Hypothalamus (tissue), 51 donors: ENCODE measurements at places on chromosomes 5 and 9.

GRCh38 chr9:123309611-123310010, 41.2 kb upstream of the STRBP start:
- no peak for DNase-seq

- no peak for DNase-seq
These were observed 30.5 kb upstream of the UBAP2 start for GRCh38 chr9:34079181-34079580.

GRCh38 chr5:105430516-105430915, 1867.9 kb upstream of the NUDT12 start:
- no peak for DNase-seq

DNA sequence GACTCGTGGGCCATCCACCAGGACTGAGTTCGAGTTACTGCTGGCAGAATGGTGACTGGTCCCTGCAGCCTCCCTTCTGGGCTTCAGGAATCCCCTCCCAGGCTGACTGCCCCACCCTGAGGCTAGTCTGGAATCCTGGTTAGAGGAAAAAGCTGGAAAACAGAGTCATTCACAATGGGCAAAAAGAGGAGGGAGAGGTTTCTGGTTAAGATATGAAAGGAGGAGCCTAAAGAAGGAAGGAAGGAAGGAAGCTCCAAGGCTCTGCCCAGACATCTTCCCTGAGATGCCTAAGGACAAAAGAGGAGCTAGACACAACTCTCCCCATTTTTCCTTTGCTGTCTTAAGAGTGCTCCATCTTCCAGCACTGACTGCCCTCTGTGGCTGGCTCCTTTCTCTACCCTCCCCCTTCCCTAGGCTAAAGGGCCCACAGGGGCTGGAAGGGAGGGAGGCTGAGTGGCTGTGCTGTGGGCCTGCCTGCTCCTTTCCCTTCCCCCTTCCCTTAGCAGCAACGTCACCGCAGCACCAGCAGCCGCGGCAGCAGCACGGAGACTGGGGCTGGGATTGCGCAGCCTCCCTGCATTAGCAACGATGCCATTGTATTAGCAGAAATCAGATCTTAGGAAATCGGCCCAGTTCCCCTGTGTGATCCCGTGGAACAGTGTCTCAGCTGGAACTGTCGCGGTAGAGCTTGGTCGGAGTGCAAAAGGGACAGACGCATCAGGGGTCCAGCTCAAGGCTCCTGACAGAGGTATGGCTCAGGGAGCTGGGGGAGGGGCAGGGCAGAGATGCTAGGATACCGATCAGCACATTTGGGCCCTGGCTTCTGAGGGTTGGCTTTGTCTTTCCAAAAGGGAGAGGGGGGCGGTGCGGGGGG, 48.7 kb downstream of the RUSC2 start:
- peak; percentile 80 for DNase-seq

- DNase-seq: peak; percentile 78
These were observed 78.5 kb upstream of the LRRTM2 start for GRCh38 chr5:138953387-138954256.
